ENCODE measurements at places on chromosomes 7 and 10. TPM values are rescaled to one million over a fixed set of nuclear protein-coding genes. Genes with fewer than 3 reads are reported as not detected.
A peak's percentile ranks its signal among the peaks of the same experiment; 100 is the strongest.

DNA sequence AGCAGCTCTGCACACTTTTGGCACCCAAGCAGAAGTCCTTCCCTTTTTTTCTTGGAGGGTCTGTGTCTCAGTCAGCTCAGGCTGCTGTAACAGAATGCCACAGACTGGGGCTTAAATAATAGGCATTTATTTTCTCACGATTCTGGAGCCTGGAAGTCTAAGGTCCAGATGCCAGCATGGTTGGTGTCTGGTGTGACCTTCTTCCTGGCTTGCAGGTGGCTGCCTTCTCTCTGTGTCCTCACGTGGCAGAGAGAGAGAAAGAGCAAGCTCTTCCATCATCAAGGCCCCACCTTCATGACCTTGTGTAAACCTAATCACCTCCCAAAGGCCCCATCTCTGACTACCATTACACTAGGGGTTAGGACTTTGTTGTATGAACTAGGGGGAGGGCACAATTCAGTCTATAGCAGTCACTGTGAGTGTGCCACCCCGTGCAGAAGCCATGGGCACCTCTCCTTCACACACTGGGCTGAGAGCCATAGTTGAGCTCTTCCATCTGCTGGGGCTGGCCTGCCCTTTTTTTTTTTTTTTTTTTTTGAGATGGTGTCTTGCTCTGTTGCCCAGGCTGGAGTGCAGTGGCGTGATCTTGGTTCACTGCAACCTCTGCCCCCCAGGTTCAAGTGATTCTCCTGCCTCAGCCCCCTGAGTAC, 80.3 kb downstream of the OAT start:
- H3K4me1 ChIP-seq, result peaks cover 17% of the 10 kb centered on the region
- H3K27me3 ChIP-seq, result no peaks in the 10 kb centered on the region

DNA sequence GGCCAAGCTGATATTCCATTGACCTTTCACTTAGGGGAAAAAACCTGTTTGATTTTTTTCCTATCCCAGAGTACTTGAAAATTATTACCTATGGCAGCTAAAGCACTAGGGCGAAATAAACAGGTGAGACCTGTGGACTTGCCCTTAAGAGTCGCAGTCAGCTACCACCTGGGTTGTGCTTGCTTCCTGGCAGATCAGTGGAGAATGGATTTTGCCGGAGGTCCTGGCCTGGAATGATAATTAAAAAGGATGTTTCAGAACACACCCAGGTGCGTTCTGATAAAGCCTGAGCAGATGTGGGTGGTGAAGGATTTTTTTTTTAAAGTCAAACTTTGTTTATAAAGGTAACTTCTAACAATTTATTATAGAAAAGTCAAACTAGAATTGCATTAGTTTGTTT, 59.1 kb downstream of the AUTS2 start:
- H3K27me3 ChIP-seq, result no peaks in the 10 kb centered on the region
- no peak overlapping the region for H3K27ac ChIP-seq
- H3K4me3 ChIP-seq, result no peak overlapping the region
- no peaks in the 10 kb centered on the region for H3K36me3 ChIP-seq
- no peak for DNase-seq

DNA sequence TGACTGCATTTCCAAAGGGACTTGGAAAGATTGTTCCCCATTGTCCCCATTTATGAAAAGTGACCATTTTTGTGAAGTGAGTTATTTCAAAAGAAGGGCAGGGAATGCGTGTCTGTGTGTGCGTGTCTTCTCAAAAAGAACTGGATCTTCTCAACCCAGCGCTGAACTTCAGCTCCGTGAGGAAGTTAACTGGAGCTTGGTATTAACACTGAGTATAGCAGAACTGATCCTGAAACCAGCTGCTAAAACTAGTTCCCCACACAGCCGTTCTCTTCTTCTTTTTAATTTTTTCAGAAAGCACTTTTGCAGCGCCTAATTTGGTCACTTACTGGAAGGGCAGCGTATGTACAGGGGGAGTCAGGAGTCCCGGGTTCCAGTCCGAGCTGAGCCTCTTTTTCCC, 45.8 kb upstream of the PLEKHA1 start:
- H3K27ac ChIP-seq, result no peak overlapping the region
- H3K4me3 ChIP-seq, result no peak overlapping the region
- H3K36me3 ChIP-seq, result no peaks in the 10 kb centered on the region
- H3K4me1 ChIP-seq, result no peaks in the 10 kb centered on the region

DNA sequence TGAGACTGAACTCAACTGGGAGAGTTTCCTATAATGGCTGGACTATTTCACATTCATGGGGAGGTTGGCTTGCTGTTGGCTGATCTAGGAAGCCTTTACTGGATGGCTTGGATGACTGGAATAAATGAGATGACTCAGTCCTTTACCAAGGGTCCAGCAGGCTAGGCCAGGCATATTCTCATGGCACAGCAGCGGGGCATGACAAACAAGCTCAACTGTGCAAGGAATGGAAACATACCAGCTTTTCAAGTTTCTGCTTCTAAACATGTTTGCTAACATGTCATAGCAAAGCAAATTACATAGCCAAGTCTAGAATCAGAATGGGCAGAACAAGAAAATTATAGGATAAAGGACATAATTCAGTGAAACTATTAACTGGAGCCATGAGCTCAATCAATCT, 46.8 kb upstream of the CRTAC1 start:
- H3K27me3 ChIP-seq, result no peaks in the 10 kb centered on the region
- H3K36me3 ChIP-seq, result no peaks in the 10 kb centered on the region
- no peak overlapping the region for H3K4me3 ChIP-seq
- DNase-seq, result no peak

DNA sequence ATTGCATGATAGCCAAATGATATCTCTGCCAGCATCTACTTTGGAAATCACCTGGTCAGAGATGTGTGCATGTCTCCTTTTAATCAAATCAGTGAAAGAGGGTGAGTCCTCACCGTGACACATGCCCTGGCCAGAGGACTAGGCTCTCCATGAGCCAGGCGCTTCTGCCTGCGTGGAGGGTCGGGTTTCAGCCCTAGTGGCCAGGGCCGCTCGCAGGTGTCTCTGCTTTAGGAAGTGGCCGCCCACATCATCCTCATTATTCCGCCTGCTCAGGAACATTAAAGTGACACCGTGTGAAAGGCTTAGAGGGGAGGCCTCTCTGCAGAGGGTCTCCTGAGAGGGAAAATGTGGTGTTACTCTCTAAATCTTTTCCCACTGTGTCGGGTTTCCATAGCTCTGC, 173.6 kb upstream of the PRKCQ start:
- H3K4me3 ChIP-seq, result no peak overlapping the region
- DNase-seq, result no peak
- H3K36me3 ChIP-seq, result no peaks in the 10 kb centered on the region
- H3K27ac ChIP-seq, result no peak overlapping the region

GRCh38 chr10:131091682-131092081, 219.8 kb downstream of the TCERG1L start:
- H3K27ac ChIP-seq, result no peak overlapping the region
- no peaks in the 10 kb centered on the region for H3K27me3 ChIP-seq
- H3K4me3 ChIP-seq, result no peak overlapping the region

GRCh38 chr7:126361183-126361582, 891.6 kb downstream of the GRM8 start:
- DNase-seq, result no peak
- H3K4me1 ChIP-seq, result no peaks in the 10 kb centered on the region
- no peak overlapping the region for H3K4me3 ChIP-seq
- H3K36me3 ChIP-seq, result no peaks in the 10 kb centered on the region
- H3K27ac ChIP-seq, result no peak overlapping the region

- no peaks in the 10 kb centered on the region for H3K27me3 ChIP-seq
- no peaks in the 10 kb centered on the region for H3K36me3 ChIP-seq
- no peak overlapping the region for H3K4me3 ChIP-seq
- no peaks in the 10 kb centered on the region for H3K4me1 ChIP-seq
- no peak overlapping the region for H3K27ac ChIP-seq
These were observed 45.9 kb upstream of the DNAAF5 start for GRCh38 chr7:680411-681127.

GRCh38 chr7:5528071-5528814, 104.6 kb upstream of the TNRC18 start:
- H3K4me3 ChIP-seq, result peak overlapping the region; percentile 78
- peak overlapping the region; percentile 97 for H3K27ac ChIP-seq
- peaks cover 41% of the 10 kb centered on the region for H3K36me3 ChIP-seq

DNA sequence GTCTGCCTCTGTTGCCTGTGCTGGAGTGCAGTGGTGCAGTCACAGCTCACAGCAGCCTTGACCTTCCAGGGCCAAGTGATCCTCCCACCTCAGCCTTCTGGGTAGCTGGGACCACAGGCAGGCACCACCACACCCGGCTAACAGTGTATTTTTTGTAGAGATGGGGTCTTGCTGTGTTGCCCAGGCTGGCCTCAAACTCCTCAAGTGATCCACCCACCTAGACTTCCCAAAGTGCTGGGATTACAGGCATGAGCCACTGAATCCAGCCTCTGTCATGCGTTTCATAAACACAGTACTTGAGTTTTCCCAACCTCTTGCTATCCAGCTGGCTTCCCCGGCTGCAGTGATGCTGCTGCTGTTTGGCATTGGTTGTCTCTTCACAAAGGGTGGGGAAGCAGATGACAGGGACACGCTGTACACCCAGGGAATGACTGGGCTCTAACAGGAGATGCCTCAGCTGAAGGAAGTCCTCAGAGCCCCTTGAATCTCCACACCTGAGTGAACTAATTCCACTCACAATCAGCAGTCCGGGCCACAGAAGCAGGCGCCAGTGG, 191.5 kb downstream of the DIP2C start:
- H3K27ac ChIP-seq, result no peak overlapping the region
- H3K36me3 ChIP-seq, result no peaks in the 10 kb centered on the region

DNA sequence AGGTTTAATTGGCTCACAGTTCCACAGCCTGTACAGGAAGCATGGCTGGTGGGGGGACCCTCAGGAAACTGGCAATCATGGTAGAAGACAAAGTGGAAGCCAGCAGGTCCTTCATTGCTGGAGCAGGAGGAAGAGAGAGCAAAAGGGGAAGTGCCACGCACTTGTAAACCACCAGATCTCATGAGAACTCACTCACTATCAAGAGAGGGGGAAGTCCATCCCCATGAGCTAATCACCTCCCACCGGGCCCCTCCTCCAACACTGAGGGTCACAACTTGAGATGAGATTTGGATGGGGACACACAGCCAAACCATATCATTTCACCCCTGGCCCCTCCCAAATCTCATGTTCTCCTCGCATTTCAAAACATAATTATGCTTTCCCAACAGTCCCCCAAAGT, 171.9 kb upstream of the CACNA2D1 start:
- no peak for DNase-seq
- H3K4me1 ChIP-seq, result no peaks in the 10 kb centered on the region
- no peaks in the 10 kb centered on the region for H3K27me3 ChIP-seq
- no peak overlapping the region for H3K4me3 ChIP-seq
- no peak overlapping the region for H3K27ac ChIP-seq

DNA sequence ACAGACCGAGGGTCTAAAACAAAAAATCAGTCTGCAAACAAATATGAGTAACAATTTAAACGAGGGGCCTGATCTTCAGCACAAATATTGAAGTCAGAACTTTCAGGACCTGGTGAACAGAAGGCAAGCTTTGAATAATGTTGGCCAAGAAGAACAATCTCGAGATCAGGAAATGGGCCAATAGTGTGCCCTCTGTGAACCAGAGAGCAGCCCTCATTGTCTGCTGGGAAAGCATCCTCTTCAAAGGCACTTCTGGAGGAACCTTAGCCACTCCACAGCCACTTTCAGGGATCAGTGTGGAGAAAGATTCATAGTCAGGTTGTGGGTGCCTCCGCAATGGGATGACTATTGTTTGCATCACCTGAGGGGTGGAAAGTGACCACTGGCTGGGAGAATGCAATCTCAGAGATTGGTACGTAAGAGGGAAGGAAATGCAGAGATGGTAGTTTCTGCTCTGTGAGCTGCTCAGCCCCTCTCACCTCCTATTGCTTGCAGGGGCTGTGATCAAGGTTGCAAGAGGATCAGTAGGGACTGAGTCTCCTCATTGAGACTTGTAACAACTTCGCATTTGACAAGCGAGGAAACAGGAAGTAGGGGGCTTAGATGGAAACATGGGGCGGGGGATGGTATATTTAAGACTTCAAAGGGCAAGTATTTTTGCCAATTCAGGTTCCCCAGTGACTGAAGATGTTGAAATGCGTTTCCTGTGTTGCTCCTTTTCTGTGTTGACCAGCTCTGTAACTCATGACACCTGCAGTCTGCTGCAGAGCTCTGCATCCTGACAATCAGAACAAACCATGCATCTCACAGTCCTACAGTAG, 28.4 kb upstream of the IFRD1 start:
- H3K27ac ChIP-seq, result no peak overlapping the region
- no peaks in the 10 kb centered on the region for H3K36me3 ChIP-seq
- H3K27me3 ChIP-seq, result no peaks in the 10 kb centered on the region
- DNase-seq, result no peak

GRCh38 chr7:112135815-112136214, 70.4 kb downstream of the DOCK4 start:
- no peak overlapping the region for H3K4me3 ChIP-seq
- no peak for DNase-seq

DNA sequence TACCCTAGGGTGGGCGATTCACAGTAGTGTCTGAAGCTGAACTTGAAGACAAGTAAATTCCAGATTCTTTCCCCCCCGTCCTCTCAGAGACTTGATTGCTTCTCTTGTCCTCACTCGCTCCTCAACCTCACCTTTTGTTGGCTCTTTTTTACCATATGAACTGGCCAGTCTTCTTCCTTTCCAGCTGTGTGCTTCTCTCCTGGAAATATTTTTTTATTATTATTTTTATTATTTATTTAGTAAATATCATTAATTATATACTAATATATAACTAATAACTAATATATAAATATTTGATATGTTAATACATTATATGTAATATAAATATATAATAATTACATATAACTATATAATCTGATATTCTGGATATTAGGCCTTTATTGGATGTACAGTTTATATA, 484.3 kb downstream of the GALNT17 start:
- H3K27ac ChIP-seq, result no peak overlapping the region
- no peak overlapping the region for H3K4me3 ChIP-seq
- H3K4me1 ChIP-seq, result peaks cover 54% of the 10 kb centered on the region
- H3K36me3 ChIP-seq, result no peaks in the 10 kb centered on the region
- no peaks in the 10 kb centered on the region for H3K27me3 ChIP-seq

TMEM26 gene
- total RNA-seq, result 1.2 TPM

PURB gene
- total RNA-seq, result 31.5 TPM

EFCAB10 gene
- total RNA-seq, result not detected

TRIM50 gene
- not detected for total RNA-seq

COPG2 gene
- 8.8 TPM for total RNA-seq

KLHDC10 gene
- 26.7 TPM for total RNA-seq

TWNK gene
- 16.6 TPM for total RNA-seq

Measured in thoracic aorta (tissue), 2 donors.